Fibroblast of villous mesenchyme (primary cell): ENCODE measurements at places on chromosomes 3 and 15. TPM values are rescaled to one million over a fixed set of nuclear protein-coding genes. Genes with fewer than 3 reads are reported as not detected.

GRCh38 chr15:83837945-83838571, 184.1 kb downstream of the ADAMTSL3 start:
- DNase-seq = no peak

Gene HYAL1
- 1.6 and 2.6 TPM in 2 replicates for total RNA-seq

GRCh38 chr3:134299185-134299887, 48.7 kb upstream of the RYK start:
- DNase-seq = peak; percentile 39

Gene METTL6
- 29.3 and 46.2 TPM in 2 replicates for total RNA-seq

- DNase-seq = peak; percentile 16
These were observed 15.1 kb upstream of the BLM start for GRCh38 chr15:90701880-90702630.

DNA sequence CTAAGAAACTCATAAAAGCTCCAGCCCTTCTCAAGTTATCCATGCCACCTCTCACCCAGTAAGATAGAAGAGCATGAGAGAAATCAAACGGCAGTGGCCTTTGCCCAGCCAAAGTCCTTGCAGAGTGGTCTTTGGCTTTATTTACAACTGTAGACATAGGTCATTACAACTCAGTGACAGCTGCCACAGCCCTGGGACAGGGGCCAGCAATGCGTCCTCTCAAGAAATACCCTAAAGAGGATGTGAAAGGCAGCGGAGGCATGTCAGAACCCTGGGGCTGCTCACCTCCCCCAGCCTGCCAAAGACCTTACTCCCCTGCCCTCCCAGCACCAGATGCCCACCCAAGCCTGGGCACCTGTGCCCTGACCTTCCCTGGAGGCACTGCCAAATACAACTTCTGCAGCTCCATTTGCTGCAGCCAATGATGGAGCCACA, 6.3 kb downstream of the ACAA1 start:
- no peak for DNase-seq

Gene BOC
- 10.6 and 14.2 TPM in 2 replicates for total RNA-seq
